CD4-positive, CD25-positive, alpha-beta regulatory T cell (primary cell): ENCODE measurements at places on chromosomes 3 and 15.

DNA sequence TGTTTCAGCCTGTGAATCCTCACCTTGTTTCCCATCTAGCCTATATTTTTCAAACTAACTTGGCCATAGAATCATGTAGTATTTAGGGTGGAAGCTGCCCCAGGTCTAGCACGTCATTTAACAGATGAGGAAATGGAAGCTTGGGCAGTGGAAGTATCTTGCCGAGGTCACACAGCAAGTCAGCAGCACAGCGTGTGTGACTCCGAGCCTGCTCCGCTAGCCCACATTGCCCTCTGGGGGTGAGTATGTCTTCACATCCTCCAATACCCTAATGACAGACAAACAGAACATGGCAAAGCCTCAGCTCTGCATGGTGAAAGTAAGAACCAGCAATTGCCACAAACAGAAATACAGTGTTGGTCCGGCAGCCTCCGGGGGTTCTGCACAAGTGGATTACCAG is 2.2 kb upstream of the CCR5 start:
- H3K4me1 ChIP-seq = peaks cover 52% of the 10 kb centered on the region
- peak overlapping the region; percentile 82 for H3K27ac ChIP-seq
- peak; percentile 66 for DNase-seq
- H3K4me3 ChIP-seq = peak overlapping the region; percentile 64
- no peaks in the 10 kb centered on the region for H3K27me3 ChIP-seq

DNA sequence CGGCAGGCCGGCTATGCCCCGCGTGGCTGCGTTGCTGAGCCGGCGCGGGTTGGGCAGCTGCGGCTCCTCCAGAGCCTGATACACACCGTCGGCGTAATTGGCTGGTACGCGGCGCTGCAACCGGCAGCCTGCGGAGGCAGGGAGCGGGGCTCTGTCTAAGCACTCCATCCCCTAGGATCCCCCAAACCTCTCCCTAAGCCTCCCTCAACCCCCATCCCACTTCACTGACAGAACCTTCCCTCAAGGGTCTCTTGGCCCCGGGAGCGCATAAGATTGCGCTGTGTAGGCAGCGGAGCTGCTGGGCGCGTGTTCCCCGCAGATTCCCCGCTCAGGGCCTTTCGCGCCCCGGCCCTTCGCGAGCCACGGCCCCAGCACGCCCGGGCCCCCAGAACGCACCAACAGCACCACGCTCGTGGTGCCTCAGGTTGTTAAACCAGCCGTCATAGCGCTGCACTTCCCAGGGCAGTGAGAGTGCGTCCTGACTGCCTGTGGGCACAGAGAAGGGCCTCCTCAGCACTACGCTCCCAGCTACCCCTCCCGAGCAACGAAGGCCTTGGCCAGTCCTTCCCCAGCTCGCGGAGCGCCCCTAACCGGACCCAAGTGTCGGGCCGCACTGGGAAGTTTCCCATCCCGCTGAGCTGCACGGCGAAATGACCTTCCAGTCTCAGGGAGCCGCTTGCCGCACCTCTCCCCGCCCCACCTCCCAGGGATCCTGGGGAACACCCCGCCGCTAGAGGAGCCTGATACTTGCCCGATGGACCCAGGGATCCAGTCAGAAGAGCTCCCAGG is 1.2 kb downstream of the DUOX2 start:
- H3K4me1 ChIP-seq = peaks cover 39% of the 10 kb centered on the region
- no peak for DNase-seq
- H3K27ac ChIP-seq = no peak overlapping the region
- H3K36me3 ChIP-seq = no peaks in the 10 kb centered on the region
- no peak overlapping the region for H3K4me3 ChIP-seq
- H3K27me3 ChIP-seq = peaks cover 27% of the 10 kb centered on the region

- H3K27ac ChIP-seq = no peak overlapping the region
- no peaks in the 10 kb centered on the region for H3K4me1 ChIP-seq
- no peak overlapping the region for H3K4me3 ChIP-seq
- H3K27me3 ChIP-seq = no peaks in the 10 kb centered on the region
Observed at GRCh38 chr15:29542994-29543393, 273.4 kb upstream of the NSMCE3 start.

DNA sequence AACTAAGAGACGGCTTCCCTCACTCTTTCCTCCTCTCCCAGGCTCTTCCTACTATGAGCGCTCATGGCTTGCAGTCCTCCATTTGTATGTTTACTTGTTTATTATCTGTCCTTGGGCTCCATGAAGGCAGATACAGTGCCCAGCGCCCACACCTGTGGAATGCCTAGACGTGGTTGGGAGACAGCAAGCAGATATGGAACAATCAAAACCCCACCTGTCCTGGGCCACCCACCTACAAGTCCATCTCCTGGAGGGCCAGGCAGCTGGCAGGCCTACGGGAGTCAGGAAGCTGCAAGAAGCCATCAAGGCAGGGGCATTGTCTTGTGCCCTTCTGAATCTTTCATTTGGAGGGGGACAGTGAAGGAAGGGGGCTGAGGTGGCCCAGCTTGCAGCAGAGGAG is 104.7 kb downstream of the IQSEC1 start:
- peaks cover 9% of the 10 kb centered on the region for H3K36me3 ChIP-seq
- H3K4me1 ChIP-seq = peaks cover 44% of the 10 kb centered on the region
- peak overlapping the region; percentile 61 for H3K4me3 ChIP-seq
- no peaks in the 10 kb centered on the region for H3K27me3 ChIP-seq
- H3K27ac ChIP-seq = no peak overlapping the region

DNA sequence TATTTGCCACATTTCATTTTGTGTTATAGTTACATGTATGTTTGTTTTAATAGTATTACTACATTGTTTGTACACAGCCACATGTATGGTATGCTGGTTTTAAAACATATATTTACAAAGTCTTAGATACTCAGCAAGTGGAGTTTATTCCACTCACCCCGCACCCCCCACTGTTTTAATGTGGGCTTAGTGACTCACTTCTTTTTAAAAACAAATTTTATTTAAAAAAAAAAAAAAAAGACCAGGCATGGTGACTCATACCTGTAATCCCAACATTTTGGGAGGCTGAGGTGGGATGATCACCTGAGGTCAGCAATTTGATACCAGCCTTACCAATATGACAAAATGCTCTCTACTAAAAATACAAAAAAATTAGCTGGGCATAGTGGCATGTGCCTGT is 26.9 kb upstream of the TJP1 start:
- H3K27ac ChIP-seq = no peak overlapping the region
- no peaks in the 10 kb centered on the region for H3K4me1 ChIP-seq
- no peaks in the 10 kb centered on the region for H3K27me3 ChIP-seq
- DNase-seq = no peak
- H3K36me3 ChIP-seq = no peaks in the 10 kb centered on the region
- H3K4me3 ChIP-seq = no peak overlapping the region

DNA sequence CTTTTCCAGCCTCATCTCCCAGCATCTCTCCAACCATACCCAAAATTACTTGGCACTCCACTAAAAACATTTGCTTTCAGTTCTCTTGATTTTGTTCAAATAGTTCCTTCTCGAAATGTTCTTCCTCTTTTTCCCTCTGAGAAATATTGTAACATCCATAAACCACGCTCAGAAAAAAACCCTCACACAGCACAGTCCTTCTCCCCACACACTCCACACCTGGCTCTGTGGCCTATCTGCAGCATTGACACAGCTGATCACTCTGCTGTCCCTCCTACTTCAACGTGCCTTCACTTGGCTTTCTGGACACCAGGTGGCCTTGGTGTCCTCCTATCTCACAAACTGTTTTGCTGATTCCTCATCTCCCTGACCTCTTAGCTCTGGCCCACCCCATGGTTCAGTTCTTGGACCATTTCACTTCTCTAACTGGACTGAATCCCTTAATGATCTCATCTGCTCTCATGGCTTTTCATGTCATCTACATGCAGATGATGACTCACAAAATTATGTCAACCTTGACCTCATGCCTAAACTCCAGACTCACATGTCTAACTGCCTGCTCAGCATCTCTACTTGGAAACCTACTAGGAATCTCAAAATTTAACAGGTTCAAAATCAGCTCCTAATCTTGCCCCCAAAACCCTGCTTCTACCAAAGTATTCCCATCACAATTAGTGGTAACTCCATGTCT is 93.3 kb downstream of the TRIM42 start:
- no peak for DNase-seq
- no peaks in the 10 kb centered on the region for H3K4me1 ChIP-seq

- H3K4me3 ChIP-seq = no peak overlapping the region
- no peaks in the 10 kb centered on the region for H3K27me3 ChIP-seq
- no peaks in the 10 kb centered on the region for H3K4me1 ChIP-seq
- no peak for DNase-seq
Observed at GRCh38 chr3:65146179-65146578, 458.4 kb upstream of the ADAMTS9 start.

- DNase-seq = peak; percentile 87
- no peak overlapping the region for H3K4me3 ChIP-seq
- H3K4me1 ChIP-seq = peaks cover 4% of the 10 kb centered on the region
- no peaks in the 10 kb centered on the region for H3K27me3 ChIP-seq
Observed at GRCh38 chr15:92797168-92798052, 102.7 kb upstream of the CHD2 start.

DNA sequence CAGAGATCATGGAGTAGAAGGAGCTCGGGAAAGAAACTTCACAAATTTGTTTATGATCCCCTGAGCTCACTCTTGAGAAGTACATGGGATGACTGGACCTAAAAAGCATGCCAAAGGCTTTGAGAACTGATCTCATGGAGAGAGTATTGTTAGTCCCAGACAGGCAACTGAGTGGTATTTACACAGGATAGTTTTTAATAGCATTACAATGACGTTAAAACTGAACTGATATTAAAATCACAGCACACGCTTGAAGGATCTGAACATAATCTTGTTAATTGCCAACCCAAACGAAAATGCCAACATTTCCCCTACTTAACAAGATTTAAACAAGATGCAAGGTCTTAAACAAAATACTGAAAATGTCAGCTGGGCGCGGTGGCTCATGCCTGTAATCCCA is 113.2 kb upstream of the NLGN1 start:
- no peak overlapping the region for H3K4me3 ChIP-seq
- DNase-seq = no peak
- H3K36me3 ChIP-seq = no peaks in the 10 kb centered on the region
- H3K27ac ChIP-seq = no peak overlapping the region
- no peaks in the 10 kb centered on the region for H3K4me1 ChIP-seq
- no peaks in the 10 kb centered on the region for H3K27me3 ChIP-seq

DNA sequence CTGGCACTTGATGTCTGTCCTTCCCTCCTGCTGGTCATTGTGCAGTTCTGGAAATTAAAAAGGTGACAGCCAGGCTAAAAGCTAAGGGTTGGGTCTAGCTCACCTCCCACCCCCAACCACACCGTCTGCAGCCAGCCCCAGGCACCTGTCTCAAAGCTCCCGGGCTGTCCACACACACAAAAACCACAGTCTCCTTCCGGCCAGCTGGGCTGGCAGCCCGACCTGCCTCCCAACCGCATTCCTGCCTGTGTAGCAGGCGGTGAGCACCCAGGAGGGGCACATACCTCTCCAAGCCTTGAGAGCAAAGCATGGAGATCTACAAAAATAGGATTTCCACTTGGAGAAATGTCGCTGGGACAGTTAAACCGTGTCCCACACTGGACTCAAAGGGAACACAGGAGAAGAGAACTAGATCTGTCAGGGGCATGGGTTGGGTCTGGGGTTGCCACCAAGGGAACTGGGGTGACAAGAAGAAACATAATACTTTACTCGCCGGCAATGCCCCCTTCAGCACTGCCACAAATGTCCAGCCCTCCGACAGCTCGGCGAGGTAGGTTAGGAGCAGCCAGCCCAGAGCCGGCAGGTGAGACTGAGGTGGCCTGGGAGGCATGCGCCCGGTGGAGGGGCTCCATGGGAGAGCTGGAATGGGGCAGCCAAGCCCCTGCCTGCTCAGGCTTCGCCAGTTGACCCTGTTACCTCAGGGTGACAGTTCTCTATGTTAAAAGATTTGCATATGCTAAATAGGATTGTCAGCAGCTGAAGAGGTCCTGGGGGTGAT is 52.2 kb downstream of the EXOG start:
- H3K27ac ChIP-seq = no peak overlapping the region
- no peaks in the 10 kb centered on the region for H3K4me1 ChIP-seq
- no peaks in the 10 kb centered on the region for H3K36me3 ChIP-seq
- no peaks in the 10 kb centered on the region for H3K27me3 ChIP-seq
- no peak for DNase-seq

- H3K27ac ChIP-seq = no peak overlapping the region
- no peaks in the 10 kb centered on the region for H3K4me1 ChIP-seq
- H3K36me3 ChIP-seq = no peaks in the 10 kb centered on the region
Observed at GRCh38 chr3:35500641-35501350, 138.5 kb upstream of the ARPP21 start.

DNA sequence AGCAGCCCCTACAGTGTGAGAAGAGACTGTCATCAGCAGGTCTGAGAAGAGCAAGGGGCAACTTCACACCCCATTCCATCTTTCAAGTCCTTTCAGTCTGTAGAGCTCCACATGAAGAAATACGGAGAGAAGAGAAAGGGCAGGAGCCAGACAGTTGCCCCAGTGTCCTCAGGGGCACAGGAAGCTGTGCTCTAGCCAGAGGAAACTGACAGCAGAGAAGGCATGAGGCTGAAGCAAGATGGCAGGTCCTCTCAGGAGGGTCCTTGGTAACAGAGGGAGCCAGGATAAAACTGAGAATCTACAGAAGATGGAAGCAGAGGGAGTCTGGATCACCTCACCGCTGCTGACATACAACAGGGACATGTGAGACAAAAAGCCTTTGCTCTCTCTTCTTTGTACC is 47.3 kb downstream of the PLCH1 start:
- H3K36me3 ChIP-seq = no peaks in the 10 kb centered on the region
- no peak overlapping the region for H3K4me3 ChIP-seq
- H3K27ac ChIP-seq = no peak overlapping the region
- peaks cover 2% of the 10 kb centered on the region for H3K27me3 ChIP-seq
- DNase-seq = no peak
- H3K4me1 ChIP-seq = no peaks in the 10 kb centered on the region

DNA sequence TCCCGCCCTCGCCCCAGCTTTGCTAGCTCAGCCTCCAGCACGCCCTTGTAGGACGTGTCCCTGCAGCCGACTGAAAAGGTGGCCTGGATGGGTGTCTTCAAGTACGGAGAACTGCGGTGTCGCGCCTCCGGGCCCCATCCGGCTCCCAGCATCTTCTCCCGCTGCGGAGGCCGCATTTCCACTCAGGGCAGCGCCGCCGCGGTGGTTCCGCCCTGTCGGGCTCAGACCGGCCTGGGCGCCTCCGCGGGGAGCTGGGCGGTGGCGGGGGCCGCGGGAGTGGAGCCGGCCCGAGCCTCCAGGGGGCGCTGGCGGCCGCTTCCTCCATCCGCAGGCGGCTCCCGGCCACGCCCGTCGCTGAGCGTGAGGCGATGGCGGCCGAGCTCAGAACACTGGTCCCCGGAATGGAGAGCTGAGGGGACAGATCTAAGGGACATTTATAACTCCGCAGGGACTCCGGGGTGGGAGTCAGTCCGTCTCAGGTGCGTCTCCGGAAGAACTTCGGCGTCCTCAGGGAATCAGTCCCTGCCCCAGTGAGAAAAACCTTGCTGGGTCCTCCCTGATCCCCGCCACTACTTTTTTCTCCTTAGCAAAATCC is 13.6 kb upstream of the SMCO1 start:
- H3K27me3 ChIP-seq = no peaks in the 10 kb centered on the region
- peak overlapping the region; percentile 55 for H3K4me3 ChIP-seq
- DNase-seq = peak; percentile 56
- peaks cover 11% of the 10 kb centered on the region for H3K4me1 ChIP-seq
- no peak overlapping the region for H3K27ac ChIP-seq
- H3K36me3 ChIP-seq = no peaks in the 10 kb centered on the region

- no peak overlapping the region for H3K4me3 ChIP-seq
- H3K27ac ChIP-seq = no peak overlapping the region
- H3K27me3 ChIP-seq = no peaks in the 10 kb centered on the region
Observed at GRCh38 chr3:100110162-100110561, 4.1 kb downstream of the FILIP1L start.
